Hematopoietic multipotent progenitor cell treated with erythropoietin and hydrocortisone succinate and interleukin-3 and kit ligand, for 17 days (in vitro differentiated cells): ENCODE measurements at places on chromosomes 7 and 10.

DNA sequence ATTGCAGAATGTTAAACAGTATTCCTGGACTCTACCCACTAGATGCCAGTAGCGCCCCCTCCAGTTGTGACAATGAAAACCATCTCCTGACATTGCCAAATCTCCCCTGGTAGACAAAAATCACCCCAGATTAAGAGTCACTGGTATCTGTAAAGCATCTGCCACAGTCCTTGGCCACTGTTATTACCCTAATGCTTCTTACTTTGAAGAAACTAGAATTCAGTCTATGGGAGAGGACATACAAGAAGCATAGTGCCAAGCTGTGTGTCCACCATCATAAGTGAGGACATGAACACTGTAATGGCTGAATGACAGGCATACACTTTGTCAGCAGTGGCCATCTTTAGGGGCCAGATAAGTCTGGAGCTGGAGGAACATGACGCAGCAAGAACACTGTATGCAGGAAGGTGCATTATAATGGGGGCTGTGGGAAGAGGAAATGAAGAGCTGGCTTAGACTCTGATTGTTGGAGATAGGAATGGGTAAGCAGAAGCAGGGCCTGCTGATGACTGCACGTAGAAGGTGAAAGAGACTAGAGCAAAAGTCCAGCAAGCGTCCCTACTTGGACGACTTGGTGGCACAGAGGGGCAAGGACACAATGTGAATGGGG, 32.5 kb downstream of the CBX3 start:
- DNase-seq: no peak

DNA sequence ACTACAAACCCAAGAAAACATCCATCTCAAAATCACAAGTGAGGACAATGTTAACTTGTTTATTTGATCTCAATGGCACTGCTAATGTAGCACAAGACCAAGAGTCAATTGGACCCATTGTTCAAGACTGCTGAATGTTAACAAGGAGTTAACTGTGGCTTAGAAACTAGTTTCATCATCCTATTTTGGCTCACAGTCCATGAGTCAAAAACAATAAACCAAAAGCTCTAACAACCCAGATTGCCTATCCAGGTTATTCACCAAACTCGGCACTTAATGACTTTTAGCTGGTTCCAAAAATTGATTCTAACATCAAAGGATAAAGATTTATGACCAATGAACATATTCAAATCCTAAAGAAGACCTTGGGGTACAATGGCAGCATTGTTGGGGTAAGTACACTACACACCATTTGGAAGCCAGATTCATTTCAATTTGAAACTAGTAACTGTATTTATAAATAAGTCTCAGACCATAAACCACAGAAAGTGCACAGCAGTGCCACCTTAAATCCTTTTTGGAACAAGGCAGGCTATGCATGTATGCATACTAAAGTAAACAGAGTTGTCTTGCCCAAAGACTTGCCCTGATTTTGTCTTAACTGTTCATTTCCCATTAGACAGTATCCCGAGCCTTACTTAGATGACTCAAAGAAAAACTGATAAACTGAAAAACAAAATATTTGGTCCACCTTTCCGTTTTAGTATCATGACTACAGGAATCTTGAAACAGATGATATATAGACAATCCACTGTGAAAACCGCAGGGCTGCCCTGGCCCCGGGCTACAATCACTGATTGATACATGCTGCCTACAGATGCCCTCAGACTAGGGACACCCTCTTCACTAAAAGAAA, 84.5 kb downstream of the SRPK2 start:
- DNase-seq: no peak

GRCh38 chr10:50853557-50853956, 31.9 kb downstream of the A1CF start:
- DNase-seq: no peak

- DNase-seq: no peak
Observed at GRCh38 chr10:123669886-123670285, 3.7 kb downstream of the GPR26 start.

- no peak for DNase-seq
Observed at GRCh38 chr10:73647211-73647874, 6.1 kb upstream of the MYOZ1 start.

GRCh38 chr10:17787087-17787961, 21.8 kb upstream of the MRC1 start:
- no peak for DNase-seq

GRCh38 chr10:92042541-92042940, 119.0 kb downstream of the BTAF1 start:
- DNase-seq: no peak

- DNase-seq: no peak
Observed at GRCh38 chr10:132660385-132660784, 122.8 kb downstream of the INPP5A start.

- DNase-seq: no peak
Observed at GRCh38 chr10:98030093-98030821, at the start of gene CRTAC1. Gene CRTAC1, minus strand, starts transcription at chr10:98030621. Its CDS starts 149 bp downstream, at chr10:98030472.

DNA sequence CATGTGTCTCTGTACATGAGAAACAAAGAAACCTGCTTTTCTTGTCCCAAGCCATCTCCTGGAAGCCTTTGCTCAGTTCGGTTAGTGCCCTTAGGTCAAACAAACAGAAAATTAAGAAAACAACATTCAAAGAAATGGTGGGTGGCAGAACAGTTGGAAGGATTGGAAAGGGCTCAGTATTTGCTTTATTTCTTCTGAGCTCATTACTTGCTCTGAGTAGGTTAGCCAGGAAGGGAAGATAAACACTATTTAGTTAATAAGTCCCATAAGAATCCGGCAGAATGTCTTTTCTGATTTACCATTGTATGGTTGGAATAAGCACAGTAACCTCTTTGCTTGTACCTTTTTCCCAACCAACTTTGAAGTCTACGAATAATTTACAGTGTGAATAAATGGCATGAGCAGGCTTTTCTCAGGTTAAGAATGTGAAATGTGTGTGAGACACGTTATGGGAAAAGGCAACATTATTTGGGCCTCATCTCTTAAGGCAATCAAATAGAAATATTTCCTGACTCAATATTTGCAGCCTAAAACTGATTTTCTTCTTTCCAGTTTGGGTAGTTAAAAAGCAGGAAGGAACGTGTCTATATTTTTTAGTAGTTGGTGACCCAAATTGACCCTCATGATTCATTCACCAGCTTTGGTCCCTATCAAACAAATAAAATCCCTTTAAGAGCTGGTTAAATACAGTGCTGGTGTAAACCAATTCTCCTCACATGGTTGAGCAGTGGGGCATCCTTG, 158.5 kb downstream of the DKK1 start:
- DNase-seq: no peak

GRCh38 chr10:29007748-29008610, 280.9 kb upstream of the LYZL1 start:
- no peak for DNase-seq

DNA sequence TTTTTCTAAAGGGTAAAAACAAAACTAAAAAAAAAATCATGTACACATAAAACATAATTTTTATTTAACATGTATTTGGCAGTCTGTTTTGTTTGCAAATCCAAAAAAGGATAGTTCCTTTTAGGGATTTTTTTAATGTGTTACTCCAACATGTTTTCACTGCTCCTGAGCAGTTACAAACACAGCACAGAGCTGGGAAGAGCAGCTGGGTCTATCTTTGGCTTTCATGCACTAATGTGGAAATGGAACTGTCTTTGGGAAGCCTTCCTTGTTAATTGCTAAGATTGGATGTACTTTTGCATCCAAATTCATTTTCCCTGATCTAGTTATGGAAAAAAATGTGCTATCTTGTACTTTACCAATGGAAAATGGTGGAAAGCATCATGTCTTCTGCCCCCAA, 1035.1 kb downstream of the CNTNAP2 start:
- no peak for DNase-seq

DNA sequence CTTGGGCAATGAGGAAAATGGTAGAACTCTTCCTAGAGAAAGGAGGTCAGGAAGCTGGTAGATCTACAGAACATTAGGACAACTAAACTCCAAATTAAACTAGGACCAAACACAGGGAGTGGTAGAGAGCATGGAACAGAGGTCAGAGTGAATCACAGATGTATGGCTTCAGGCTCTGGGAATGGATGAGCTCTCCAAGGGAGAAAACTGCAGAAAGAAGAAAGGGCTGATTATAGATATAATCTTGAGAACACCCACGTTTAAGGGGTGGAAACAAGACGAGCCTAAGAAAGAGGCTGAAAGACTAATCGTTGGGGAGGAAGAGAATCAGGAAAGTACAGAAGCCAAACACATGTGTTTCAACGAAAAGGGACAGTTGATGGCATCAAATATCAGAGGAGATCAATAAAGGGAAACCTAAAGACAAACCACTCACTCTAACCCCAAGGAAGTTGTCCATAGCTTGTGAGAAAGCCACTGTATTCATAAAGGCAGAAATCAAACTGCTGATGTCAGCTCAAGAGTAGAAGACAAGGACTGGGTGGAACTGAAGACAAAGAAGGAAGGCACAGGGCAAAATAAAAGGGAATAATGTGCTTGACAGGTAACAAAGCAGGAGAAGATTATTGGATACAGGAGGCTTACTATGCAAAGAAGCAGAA, 41.4 kb downstream of the NUDCD3 start:
- DNase-seq: no peak

DNA sequence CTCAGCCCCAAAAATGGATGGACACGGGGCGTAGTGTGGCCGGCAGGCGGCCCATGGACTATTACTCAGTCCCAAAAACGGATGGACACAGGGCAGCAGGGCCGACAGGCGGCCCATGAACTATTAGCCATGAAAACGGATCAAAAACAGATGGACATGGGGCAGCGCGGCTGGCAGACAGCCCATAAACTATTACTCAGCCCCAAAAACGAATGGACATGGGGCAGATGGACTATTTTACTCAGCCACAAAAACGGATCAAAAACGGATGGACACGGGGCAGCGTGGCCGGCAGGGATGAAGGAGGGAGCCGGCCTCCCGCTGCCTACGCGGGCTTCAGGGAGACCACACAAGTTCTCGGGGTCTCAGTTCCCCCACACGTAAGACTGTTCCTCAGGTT, 32.9 kb downstream of the GPER1 start:
- DNase-seq: no peak

- no peak for DNase-seq
Observed at GRCh38 chr7:157638563-157638962, 301.8 kb downstream of the DNAJB6 start.

DNA sequence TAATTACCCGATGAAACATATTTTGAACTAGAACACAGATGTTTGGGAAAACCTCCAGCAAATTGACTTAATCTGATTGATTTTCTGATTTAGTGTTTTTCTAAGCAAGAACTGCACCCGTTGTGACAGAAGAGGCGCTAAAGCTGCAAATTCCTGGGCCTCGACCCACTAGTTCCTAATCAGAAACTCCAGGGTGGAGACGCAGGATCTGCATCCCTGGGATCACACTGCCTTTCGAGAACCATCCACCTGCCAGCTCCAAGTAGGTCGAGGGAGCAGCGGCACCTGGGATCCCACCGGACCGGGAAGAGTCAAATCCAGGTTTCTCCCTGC, 136.8 kb upstream of the CDCA7L start:
- DNase-seq: no peak

DNA sequence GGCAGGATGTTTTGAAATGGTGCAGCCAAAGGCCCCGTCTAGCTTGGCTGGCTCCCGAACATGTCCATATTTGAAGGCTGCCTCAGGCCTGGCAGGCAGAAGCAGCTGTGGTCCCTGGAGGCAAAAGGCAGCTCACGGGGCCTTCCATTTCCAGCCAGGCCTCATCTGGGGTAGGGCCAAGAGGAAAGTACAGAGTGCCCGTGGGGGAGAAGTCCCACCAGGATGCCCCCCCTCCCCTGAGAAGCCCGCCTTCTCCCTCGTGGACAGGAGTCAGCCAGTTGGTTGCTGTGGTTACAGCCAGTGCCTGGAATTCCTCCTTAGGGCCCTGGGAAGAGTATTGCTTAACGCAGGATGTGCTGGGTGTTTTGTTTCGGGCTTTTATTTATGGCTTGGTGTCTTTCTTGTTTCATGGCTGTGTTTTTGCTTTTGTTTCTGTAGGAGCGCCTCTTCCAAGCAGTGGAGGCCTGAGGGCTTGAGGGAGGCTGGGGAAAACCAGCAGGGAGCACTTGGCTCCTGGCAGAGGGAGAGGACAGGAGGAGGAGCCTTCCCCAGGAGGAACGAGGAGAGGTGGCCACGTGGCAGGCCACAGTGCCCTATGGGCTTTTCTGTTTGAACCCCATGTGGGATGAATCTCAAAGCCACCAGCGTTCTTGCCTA, 45.4 kb downstream of the CHST3 start:
- no peak for DNase-seq

DNA sequence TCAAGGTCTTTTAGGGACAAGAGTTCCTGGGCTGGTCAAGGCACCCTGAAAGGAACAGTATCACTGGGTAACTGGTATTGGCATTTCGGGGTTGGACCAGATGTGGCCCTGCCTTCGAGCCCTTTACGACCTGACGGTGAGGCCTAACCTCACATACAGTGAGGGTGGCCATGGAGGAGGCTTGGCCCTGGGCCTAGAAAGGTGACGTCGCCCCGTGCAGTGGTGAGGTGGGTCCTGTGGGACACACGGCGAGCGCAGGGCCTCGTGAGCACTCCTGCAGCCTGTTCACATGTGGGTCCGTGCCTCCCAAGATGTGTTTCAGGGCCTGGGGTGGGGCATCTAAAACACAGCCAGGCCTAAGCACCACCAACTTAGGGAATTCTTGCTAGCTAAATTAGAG, 36.1 kb downstream of the CRHR2 start:
- no peak for DNase-seq

DNA sequence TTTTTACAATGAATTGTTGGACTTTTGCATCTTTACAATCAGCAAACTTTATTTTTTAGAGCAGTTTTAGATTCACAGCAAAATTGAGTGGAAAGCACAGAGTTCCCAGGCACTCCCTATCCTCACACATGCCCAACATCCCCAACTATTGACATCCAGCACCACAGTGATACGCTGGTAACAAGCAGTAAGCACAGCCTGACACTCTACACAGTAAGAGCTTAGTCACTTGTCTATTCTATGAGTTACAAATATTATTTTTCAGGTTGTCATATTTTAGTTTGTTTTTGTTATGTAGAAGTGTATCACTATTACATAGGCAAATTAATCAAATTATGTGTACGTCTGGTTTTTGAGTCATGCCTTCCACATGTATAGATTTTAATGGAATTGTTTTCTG, 27.0 kb upstream of the GIMAP7 start:
- no peak for DNase-seq

DNA sequence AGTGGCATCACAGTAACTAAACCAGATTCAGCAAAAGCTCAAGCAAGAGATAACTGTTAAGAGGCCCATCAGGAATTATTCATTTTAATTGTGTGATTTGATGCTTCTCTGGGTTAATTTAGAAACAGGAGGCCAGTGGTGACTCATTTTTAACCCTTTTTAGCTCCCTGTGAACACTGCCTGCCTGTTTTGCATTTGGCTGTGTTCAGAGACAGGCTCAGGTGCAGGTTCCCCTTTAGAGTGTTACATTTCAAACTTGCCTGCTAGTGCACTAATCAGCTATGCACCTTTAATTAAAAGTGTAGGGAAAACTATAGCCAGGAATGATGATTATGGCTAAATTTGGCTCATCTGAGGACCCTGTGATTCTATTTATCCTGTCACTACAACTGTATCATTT, 6.5 kb downstream of the STAMBPL1 start:
- no peak for DNase-seq

- no peak for DNase-seq
Observed at GRCh38 chr10:99944860-99945259, 64.9 kb downstream of the DNMBP start.

- DNase-seq: no peak
Observed at GRCh38 chr7:2603044-2603965, 28.5 kb upstream of the TTYH3 start.

- no peak for DNase-seq
Observed at GRCh38 chr10:78520737-78521430, 487.2 kb downstream of the RPS24 start.

- DNase-seq: no peak
Observed at GRCh38 chr10:112813866-112814591, 136.0 kb upstream of the TCF7L2 start.
